Breast epithelium (tissue), 4 donors: ENCODE measurements at places on chromosomes 7 and 10. TPM values are rescaled to one million over a fixed set of nuclear protein-coding genes. Genes with fewer than 3 reads are reported as not detected.

The JCAD gene
- total RNA-seq: 16.1 TPM

The PAX4 gene
- total RNA-seq: not detected

The ENTPD1 gene
- total RNA-seq: 18.4 TPM

GRCh38 chr10:43969506-43969905, 320.8 kb upstream of the ZNF32 start:
- no peaks in the 10 kb centered on the region for H3K27me3 ChIP-seq
- no peak for DNase-seq
- H3K4me3 ChIP-seq: no peak overlapping the region
- H3K27ac ChIP-seq: no peak overlapping the region

The LIPM gene
- total RNA-seq: not detected
